ENCODE measurements at places on chromosomes 16 and 17.

GRCh38 chr17:7262935-7263800 lies 890 bp upstream of the CLDN7 start:
- no peak for DNase-seq

- DNase-seq = peak; percentile 59
Observed at GRCh38 chr17:2710071-2710802, 1.3 kb downstream of the CLUH start.

DNA sequence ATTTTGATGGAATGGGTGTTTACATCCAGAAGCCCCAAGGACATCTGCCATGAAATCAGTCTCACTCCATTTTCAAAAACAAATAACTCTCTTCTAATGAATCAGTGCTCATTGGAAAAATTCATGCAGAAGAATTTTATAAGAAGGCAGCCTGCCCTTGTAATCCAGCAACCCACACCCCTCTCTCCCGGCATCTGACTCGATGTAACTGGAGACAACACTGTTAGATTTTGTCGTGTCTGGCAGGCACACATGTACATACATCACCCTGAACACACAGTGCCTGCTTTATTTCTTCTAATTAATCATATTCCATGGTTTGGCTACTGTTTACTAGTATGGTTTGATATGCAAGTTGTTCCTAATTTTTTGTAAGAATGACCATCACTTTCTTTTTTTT lies 11.9 kb upstream of the PLD6 start:
- DNase-seq = no peak

- no peak for DNase-seq
Observed at GRCh38 chr16:1839554-1839953, 12.5 kb downstream of the FAHD1 start.

DNA sequence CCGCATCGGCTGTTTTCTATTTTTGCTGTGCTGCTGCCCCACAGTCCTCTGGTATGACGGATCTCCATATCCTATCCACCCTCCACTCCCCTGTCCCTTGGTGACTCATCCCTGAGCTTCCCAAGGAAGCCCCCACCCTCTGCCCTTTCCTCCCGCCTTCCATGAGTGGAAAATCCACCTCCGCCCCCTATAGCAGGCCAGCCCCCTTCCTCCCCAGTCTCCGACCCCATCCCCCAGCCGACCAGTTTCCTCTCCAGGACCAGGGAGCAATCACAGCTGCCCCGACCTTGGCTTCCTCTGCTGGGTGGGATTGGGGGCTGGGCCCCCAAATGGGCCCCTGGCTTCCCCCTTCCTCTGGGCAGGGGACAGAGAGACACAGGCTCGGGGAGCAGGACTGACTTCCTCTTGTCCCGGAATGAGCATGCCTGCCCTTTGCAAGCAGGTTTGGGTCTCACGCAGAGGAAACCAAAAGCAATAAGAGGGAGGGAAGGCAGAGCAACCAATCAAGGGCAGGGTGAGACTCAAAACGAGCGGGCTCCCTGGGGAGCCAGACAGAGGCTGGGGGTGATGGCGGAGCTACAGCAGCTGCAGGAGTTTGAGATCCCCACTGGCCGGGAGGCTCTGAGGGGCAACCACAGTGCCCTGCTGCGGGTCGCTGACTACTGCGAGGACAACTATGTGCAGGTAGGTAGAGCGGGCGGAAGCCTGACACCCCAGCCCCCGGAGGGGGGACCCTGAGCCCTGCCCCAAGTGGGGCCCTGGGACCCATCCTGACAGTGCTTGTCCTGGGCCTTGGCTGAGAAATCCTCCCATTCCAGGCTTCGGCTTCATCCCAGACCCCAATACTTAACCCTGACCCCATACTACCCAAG lies at the start of the genes ABI3 and GNGT2:
ABI3 (plus strand) TSS at position 550 of the 872 bp plus-strand sequence; CDS start at position 568, 18 bp downstream.
GNGT2 (minus strand) TSS at position 417 of the 872 bp plus-strand sequence. CDS start 3,152 bp downstream, outside the sequence.
- DNase-seq = no peak

- DNase-seq = no peak
Observed at GRCh38 chr16:66858740-66859396, 14.7 kb downstream of the CA7 start.

- DNase-seq = no peak
Observed at GRCh38 chr16:85663891-85664321, 24.8 kb downstream of the GINS2 start.

GRCh38 chr17:17831208-17832031 lies 5.4 kb downstream of the SREBF1 start:
- DNase-seq = no peak

GRCh38 chr16:29231244-29231643 lies 175.3 kb downstream of the NPIPB11 start:
- no peak for DNase-seq

DNA sequence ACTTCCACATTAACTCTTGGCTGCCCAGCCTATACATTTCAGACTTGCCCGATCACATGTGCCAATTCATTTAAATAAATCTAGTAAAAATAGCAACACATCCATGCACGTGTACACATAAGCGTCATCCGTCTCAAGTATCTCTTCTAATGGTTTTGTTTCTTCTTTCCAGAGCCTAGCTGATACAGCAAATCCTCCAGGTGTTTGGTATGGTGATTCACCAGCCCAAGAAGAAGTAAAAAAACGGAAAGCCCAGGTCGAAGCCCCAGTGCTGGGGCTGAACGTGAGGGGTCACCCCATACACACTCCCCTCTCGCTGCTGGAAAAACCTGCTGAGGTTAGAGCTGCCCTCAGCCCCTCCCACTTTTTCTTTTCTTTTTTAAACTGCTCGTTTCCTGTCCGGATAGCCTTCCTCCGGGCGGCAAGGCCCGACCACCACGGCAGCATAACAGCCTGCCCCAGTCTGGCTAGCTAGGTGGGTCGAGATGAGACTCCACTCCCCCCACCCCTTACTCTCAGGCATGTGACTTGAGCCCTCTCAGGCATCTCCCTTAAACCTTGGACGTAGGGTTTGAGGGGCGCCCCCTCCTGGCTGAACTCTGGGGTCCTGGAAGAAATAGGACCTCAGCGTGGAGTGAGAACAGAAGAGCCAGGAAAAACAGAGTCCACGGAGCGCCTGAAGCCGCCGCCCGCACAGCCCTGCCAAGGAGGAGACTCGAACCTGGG lies 13.9 kb upstream of the OR1F1 start:
- no peak for DNase-seq

GRCh38 chr16:86491640-86492023 lies 18.7 kb upstream of the FOXF1 start:
- DNase-seq = no peak

- no peak for DNase-seq
Observed at GRCh38 chr17:13557077-13557476, 44.7 kb downstream of the HS3ST3A1 start.

- DNase-seq = no peak
Observed at GRCh38 chr17:65558683-65559460, 2.6 kb downstream of the AXIN2 start.

DNA sequence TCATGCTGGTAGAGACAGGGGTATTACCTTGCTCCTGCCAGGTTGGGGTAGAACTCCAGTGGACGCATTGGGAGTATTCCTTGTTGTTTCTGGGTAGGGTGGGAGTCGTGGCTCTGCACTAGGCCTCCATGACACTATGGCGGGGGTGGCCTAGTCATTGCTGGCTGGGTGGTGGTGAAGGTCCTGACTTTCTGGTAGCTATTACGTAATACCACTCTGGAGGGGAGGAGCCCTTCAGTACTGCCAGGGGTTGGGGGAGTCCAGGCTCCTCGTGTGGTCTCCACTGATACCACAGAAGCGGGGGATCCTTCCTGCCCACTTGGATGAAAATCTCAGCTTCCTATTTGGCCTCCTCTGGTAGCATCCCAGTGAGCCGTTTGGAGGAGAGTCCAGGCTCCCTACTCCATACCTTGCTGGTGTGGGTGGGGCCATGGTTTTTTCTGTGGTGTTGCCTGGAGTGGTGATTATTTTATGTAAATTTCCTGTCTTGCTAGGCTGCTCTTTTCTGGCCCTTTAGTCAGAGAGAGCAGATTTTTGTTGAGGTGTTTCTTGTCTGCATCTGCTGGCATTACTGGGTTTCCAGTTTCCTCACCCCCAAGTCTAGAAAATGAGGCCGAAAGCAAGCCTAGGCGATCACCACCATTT lies 65.8 kb upstream of the GNG13 start:
- no peak for DNase-seq

DNA sequence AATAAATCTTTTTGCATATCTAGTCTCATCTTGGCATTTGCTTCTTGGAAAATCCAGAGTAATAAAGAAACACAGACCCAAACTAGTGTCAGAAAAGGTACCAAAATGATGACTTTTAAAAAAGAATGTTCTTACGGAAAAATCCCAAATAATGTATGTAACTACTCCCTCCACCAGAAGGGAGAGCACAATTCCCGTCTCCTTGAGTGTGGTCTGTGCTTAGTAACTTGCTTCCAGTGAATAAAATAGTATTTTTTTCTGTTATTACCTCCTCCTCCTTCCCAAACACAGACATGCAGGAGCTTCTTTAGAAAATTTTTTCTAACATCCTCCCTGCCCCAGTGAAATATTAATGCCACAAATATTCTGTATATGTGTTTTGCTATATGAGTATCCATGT lies 358.1 kb downstream of the ZFHX3 start:
- DNase-seq = no peak

GRCh38 chr17:59807892-59808509 lies 84.7 kb downstream of the TUBD1 start:
- DNase-seq = no peak

DNA sequence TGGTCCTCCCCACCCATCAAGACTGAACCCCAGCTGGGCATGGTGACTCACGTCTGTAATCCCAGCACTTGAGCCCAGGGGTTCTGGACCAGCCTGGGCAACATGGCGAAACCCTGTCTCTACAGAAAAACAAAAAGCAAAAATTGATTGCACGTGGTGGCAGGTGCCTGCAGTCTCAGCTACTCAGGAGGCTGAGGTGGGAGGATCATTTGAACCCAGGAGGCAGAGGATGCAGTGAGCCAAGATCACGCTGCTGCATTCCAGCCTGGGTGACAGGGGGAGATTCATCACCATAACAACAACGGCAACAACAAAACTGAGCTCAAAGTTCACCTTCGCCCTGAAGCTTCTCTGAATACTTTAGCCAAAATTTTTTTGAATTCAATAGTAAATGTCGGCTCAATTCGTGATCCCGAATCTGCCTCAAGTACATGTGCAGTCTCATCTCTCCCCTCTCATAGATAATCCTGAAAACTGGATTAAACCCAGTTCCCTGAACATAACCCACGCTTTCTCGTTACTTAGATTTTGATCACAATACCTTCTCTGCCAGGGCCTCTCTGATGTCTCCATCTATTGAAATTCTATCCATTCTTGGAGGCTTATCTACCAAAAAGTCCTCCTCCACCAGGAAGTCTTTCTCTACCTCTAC lies 13.5 kb upstream of the MYH10 start:
- DNase-seq = no peak

DNA sequence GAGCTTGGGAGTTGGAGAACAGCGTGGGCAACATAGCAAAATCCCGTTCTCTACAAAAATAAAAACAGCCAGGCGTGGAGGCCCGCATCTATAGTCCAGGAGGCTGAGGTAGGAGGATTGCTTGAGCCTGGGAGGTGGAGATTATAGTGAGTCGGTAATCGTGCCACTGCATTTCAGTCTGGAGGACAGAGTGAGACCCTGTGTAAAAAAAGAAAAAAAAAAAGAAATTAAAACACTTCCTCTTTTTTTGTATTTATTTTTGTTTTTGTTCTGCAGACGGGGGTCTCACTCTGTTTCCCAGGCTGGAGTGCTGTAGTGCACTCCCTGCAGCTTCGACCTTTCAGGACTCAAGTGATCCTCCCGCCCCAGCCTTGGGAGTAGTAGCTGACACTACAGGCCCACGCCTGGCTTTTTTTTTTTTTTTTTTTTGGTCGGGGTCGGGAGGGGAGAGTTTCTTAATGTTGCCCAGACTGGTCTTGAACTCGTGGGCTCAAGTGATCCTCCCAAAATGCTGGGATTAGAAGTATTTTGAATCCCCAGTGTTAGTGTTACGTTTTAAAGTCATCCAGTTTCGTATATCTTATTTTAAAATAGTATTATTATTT lies 1.5 kb downstream of the IST1 start:
- no peak for DNase-seq

DNA sequence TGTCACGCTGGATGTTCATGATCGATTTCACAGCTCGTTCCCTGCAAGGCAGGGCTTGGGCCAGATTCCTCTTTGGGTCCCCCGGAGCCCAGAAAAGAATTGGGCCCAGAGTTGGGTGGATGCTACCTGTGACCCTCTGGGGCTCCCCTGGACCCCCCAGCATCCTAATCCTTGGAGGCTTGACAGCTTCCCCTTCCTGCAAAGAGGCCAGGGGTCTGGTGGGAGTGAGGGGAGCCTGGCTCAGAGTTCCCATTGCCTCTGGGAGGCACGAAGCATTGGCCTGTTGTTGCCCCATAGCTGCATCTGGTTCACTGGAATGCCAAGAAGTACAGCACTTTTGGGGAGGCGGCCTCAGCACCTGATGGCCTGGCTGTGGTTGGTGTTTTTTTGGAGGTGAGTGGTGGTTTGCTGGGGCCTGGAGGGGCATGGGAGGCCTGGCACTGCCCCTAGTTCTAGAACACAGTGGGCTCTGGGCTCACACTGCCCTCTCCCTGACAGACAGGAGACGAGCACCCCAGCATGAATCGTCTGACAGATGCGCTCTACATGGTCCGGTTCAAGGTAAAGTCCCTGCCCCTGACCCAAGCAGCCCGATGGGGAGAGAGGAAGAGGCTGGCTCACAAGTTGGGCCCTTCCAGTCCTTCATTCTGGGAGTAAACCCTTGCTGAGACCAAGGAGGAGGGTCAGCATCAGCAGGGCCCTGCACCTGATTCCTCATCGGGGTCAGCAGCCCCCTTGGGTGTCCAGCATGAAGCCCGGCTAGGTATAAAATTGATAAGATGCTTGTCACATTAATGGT lies 7.2 kb downstream of the CA7 start:
- DNase-seq = no peak

DNA sequence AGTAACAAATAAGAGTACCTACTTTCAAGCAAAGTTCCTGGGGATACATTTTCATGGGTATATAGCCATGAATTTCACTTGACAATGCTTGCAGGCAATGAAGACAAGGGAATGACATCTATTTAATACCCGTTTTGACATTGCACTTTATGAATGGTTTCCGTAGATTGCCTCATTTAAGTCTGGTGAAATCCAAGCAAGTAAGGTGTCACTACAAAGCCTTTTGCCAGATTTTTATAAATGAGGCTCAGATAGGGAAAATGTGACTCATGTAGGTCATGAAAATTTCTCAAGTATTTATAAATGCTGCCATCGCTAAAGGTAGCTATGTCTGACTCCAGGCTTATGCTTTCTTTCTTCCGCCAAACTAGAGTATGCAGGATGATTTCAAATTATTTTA lies 644.3 kb downstream of the CDH8 start:
- no peak for DNase-seq

GRCh38 chr16:2036200-2036966 lies 9.7 kb downstream of the NHERF2 start:
- no peak for DNase-seq

- DNase-seq = peak; percentile 78
Observed at GRCh38 chr16:30649725-30650368, 913 bp upstream of the PRR14 start.

DNA sequence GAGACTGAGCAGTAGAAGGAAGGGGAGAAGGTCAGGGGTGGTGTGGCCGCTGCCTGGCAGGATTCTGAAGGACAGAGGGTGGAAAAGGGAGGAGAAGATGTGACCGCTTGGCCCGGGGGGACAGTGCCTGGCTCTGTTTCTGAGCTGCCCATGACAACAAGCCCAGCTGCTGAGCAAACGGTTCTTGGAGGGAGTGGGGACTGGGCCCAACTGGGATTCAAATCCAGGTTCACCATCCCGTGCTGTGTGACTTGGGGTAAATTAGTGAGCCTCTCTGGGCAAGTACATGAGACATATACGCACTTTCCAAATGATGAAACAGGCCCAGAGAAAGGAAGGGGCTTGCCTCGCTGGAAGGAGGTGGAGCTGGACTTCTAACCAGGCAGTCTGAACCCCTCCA lies 23.3 kb downstream of the SEC14L5 start:
- DNase-seq = no peak
